Activated CD4-positive, CD25-positive, alpha-beta regulatory T cell treated with anti-CD3 and anti-CD28 coated beads, Interleukin-2, amount 50 U/mL, for 16 hours (primary cell): ENCODE measurements at places on chromosomes 1 and 21.

DNA sequence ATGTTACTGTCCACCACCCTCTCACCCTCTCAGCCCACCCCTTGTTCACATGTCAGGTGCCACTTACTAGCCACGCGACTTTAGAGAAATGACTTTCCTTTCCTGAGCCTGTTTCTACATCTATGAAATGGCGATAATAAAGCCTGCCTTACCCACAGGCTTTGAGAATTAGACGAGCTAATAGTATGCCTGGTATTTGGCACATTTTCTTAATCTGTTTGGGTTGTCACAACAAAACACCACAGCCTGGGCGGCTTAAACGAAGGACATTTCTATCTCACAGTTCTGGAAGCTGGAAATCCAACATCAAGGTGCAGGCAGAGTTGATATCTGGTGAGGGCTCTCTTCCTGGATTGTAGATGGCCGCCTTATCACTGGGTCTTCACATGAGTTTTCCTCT is 273.9 kb upstream of the FMN2 start:
- DNase-seq = no peak

GRCh38 chr1:225735252-225736149 is 42.1 kb upstream of the SRP9 start:
- DNase-seq = no peak

- no peak for DNase-seq
These were observed 34.9 kb downstream of the ETS2 start for GRCh38 chr21:38840456-38841300.

DNA sequence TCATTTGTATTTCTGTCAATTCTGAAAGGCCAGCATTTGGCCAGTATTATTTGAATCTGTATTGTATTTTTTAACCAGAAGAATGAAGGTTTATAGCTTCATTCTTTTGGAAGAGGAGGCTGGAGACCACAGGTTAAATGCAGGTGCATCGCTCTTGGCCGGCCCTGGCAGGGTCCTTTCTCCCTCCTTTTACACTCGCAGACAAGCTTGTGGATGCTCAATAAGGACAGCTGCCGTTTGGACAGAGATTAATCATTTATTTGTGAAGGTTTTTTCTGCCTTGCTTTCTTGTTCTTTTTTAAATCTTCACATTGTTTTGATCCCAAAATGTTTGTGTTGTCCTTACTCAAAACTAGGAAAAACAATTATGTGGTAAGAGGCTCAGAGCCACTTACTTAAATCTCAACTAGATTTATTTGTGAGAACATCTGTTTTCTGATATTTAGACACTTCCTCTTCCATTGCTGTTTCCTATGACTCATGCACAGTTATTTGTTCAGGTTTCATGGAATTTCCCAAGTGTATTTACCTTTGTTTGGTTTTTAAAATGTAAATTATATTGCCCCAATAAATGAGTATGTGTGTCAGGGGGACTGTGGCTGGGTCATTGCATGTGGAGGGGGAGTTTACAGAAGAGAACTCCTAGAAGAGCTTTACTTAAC is 46.7 kb upstream of the LAMC2 start:
- no peak for DNase-seq

DNA sequence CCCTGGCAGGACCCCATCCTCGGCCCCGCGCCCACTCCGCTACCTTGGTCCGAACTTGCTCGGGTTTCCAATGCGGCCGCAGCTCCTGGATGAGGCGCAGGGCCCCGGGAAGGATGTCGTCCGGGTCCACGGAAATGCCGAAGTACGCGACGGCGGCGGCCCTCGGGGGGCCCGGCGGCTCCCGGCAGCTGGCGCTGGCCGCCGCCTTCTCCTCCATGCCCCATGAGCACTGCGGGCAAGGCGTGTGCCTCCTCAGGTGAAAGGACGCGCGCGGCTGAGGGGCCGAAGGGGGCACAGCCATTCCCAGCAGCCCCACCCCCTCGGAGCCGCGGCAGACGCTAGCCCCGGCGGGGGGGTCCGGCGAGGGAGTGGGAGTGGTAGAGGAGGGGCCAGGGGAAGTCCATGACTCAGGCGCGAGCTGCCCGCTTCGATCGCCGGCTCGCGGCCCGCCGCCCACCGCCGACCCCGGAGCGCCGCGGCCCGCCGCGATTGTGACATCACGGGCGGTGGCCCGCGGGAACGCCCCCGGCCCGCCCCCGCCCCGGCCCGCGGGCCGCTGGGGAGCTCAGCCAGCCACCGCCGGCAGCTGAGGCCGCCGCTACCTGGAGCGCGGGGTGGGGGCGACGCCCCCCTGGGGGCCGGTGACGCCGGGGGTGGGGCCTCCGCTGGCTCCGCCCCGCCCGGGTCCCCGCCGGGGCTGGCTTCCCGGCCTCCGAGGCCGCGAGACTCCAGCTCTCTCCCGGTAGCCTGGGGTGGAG is at the start of gene ETNK2:
Gene ETNK2, minus strand, starts transcription at position 493 of the 758 bp plus-strand sequence. Its CDS starts 192 bp downstream, at position 301.
- DNase-seq = no peak

DNA sequence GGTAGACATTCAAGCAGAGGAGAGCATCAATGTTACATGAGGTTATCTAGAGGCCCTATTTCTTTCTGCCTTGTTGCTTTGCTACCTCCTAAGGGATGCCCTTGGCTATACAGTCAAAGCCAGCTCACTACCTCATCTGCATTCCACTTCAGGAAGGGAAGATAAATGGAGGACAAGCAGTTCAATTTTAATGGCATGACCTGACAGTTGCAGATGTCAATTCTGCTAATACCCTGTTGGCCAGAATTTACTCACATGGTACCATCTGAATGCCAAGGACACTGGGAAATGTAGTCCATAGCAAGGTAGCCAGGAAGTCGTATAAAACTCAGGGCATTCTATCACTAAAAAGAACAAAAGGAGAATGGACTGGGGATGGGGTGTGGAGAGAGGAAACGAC is 31.5 kb downstream of the PALMD start:
- DNase-seq = no peak

DNA sequence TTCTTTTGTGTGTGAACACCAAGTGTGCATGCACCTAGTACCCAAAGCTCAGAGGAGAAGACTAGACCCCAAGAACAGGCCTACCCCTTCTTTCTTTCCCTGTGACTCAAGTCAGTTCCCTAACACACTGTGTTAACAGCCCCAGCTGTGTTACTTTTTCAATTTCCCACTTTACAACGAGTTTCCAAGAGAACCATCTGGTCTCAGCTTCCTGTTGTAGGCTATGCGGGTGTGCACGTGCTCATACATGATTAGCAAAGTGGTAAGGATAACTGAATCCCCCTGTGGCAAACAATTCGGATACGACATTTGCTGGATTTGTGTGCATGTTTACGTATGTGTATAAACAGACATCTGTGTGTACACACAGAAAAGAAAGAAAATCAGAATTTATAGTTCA is 17.9 kb downstream of the IFNAR2 start:
- DNase-seq = no peak

- DNase-seq = no peak
These were observed 4.2 kb upstream of the C1orf159 start for GRCh38 chr1:1120096-1120495.

- DNase-seq = no peak
These were observed 1538.3 kb downstream of the NCAM2 start for GRCh38 chr21:22536509-22536908.

DNA sequence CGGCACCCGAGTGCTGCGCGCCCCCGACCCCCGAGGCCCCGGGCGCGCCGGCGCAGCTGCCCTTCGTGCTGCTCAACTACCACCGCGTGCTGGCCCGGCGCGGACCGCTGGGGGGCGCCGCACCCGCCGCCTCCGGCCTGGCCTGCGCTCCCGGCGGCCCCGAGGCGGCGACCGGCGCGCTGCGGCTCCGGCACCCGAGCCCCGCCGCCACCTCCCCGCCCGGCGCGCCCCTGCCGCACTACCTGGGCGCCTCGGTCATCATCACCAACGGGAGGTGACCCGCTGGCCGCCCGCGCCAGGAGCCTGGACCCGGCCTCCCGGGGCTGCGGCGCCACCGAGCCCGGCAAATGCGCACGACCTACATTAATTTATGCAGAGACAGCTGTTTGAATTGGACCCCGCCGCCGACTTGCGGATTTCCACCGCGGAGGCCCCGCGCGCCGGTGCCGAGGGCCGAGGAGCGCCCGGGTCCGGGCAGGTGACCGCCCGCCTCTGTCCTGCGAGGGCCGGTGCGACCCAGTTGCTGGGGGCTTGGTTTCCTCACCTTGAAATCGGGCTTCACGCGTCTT is 49.0 kb downstream of the SIM2 start:
- no peak for DNase-seq

GRCh38 chr1:213549982-213550381 is 437.8 kb upstream of the PROX1 start:
- no peak for DNase-seq

GRCh38 chr1:84298684-84299535 is 2.6 kb upstream of the SAMD13 start:
- DNase-seq = no peak

DNA sequence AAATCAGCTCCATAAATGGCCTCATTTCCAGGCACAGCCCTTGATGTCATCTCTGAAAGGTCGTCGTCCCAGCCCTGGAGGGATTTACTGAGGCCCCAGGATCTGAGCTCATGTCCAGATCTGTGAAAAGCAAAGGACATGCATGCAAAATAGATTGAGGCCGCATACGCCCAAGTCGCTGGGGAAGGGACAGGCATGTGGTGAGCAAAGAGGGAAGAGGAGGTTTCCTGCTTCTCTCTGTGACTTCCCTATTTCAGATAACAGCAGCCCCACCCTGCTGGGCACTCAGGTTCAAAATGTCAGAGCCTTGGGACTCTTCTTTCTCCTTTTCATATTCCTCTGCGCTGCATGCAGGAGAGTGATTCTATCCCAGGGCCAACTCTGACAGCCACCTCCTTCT is 197.2 kb downstream of the ADSS2 start:
- DNase-seq = no peak

DNA sequence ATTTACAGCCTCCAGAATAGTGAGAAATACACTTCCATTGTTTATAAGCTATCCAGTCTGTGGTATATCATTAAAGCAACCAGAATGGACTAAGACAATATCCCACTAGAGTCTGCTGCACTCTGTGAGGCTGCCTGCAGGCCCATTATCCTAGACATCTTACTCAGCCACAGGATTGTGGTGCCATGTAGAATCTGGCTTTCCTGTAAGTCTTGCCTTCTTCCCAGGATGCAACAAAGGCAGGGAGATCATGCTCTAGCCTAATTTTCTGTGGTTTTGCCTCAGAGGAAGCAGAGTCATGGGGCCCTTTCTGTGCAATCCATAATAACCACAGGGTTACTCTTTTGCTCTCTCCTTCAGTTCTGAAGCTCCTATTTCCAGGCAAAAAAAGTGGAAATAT is 299.1 kb upstream of the DEPDC1 start:
- DNase-seq = no peak

- no peak for DNase-seq
These were observed 8.9 kb downstream of the RCAN1 start for GRCh38 chr21:34606051-34606450.

- DNase-seq = no peak
These were observed 584.1 kb downstream of the AJAP1 start for GRCh38 chr1:5238351-5239130.

DNA sequence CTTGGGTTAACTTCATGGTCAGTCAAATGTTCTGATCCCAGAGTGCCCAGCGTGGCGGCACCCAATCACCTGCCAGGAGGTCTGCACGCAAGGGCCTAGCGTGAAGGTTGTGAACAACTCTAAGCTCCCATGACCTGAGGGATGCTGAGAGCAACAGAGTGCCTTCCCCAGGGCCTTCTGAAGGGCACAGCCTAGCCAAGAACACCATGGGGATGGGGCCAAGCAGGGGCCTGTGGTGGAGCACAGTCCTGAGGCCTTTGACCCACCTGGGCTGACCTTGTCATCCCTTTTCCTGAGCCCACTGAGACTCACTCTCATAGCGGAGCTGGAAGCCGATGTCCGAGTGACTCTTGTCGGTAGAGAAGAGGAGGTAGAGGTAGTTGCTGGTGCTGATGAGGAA is 138.8 kb upstream of the HMGB4 start:
- DNase-seq = no peak
